Fibroblast of pulmonary artery (primary cell): ENCODE measurements at places on chromosomes 2 and 18.

- peak; percentile 11 for DNase-seq
These were observed 375.3 kb upstream of the KLHL29 start for GRCh38 chr2:23009545-23010149.

DNA sequence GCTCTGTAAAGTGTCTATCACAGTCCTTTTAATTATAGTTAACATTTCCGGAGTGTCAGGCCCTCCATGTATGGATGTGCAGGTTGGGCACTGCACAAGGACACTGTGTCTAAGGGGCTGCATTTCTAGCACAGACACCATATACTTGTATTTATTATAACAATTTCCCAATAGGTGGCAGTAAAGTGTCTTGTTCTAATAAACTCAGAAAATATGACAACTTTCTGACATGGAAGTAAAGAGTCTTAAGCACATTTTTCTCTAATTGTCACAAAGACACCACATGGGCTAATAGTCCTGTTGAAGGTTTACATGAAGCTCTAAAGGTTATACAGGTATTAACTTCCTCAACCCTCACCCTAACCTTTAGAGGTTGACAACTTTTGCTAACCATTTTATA, 156.6 kb downstream of the DYSF start:
- DNase-seq: peak; percentile 63

- DNase-seq: peak; percentile 58
These were observed 642.3 kb upstream of the SYT4 start for GRCh38 chr18:43919551-43919950.

- no peak for DNase-seq
These were observed 34.0 kb downstream of the VSNL1 start for GRCh38 chr2:17574406-17575073.

DNA sequence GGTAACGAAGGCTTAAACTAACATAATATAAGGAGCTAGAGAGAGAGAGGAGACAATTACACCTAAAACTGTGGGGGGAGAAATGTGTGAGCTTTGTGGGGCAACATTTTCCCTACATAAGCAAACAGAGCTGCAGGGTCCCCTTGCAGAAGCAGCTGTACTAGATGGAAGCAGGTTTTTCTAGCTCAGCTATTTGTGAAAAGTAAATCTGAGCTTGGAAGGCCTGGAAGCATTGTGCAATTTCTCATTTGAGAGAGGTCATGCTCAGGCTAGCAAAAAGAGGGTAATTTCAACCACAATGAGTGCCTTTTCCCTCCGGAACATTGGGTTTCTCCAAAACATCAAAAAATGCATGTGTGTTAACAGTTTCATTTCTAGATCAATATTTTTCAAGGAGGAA, 130.0 kb downstream of the ARL4C start:
- DNase-seq: peak; percentile 11
